ENCODE measurements at places on chromosomes 12 and 14.

GRCh38 chr12:119019166-119019565 is 37.8 kb downstream of the SRRM4 start:
- DNase-seq, result no peak

- no peak for DNase-seq
Observed at GRCh38 chr12:44317651-44318126, 481.8 kb downstream of the TMEM117 start.

DNA sequence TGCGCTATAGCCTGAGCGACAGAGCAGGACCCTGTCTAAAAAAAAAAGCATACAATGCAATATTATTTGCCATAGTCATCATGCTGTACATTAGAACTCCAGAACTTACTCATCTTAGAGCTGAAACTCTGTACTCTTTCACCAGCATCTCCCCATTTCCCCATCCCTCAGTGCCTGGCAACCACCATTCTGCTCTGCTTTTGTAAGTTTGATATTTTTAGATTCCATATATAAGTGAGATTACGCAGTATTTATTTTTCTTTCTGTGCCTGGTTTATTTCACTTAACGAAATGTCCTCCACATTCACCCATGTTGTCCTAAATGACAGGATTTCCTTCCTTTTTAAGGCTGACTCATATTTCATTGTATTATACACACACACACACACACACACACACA is 121.8 kb downstream of the BBS10 start:
- no peak for DNase-seq

GRCh38 chr12:72865921-72866320 is 593.8 kb downstream of the TRHDE start:
- no peak for DNase-seq

DNA sequence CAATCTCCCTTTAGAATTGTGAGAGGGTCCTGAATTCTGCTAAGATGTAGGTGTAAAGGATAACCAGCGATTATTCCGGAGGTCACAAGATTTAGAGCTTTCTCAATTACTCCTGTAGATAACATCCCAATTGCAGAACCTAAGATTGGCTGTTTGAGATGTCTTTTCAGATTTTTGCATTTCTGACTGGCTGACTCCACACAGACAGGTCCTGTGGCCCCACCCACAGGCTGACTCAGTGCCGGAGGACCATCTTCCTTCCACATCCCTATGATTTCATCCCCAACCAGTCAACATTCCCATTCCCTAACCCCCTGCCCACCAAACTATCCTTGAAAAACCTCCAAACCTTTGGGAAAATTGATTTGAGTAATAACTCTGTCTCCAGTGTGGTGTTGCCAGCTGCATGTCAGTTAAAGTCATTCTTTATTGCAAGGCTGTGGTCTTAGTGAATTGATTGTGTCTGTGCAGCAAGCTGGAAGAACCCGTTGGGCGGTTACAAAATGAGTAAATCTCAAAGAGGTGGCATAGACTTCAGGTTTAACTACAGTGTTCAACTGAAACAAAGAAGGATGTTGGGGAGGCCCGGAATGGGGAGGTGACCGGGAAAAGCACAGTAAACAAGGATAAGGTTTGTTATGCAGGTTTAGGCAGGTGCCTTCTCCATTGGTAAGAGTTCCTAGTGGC is 10.6 kb downstream of the FNTB start:
- no peak for DNase-seq

GRCh38 chr12:129304529-129304928 is 451.3 kb downstream of the GLT1D1 start:
- DNase-seq, result no peak

GRCh38 chr12:78672033-78672432 is 192.5 kb upstream of the SYT1 start:
- no peak for DNase-seq
